Skin of body (tissue), 3 donors: ENCODE measurements at places on chromosomes 11 and 22. TPM values are rescaled to one million over a fixed set of nuclear protein-coding genes. Genes with fewer than 3 reads are reported as not detected.

The MFRP gene
- total RNA-seq = 0.10 TPM

The C11orf21 gene
- total RNA-seq = 2.0 TPM

The CRYBB2 gene
- not detected for total RNA-seq

The TNNI2 gene
- 322 TPM for total RNA-seq

The MN1 gene
- 7.4 TPM for total RNA-seq

The P2RY2 gene
- total RNA-seq = 3.1 TPM

The TM7SF2 gene
- total RNA-seq = 31.4 TPM

The OR8G5 gene
- not detected for total RNA-seq

The WNT7B gene
- total RNA-seq = 4.3 TPM

The OR51B4 gene
- not detected for total RNA-seq

The TRPM5 gene
- under 0.01 TPM for total RNA-seq

The SLC22A12 gene
- not detected for total RNA-seq

The APOC3 gene
- not detected for total RNA-seq

The C22orf31 gene
- total RNA-seq = 0.20 TPM

The CARD18 gene
- total RNA-seq = 37.0 TPM

The UCP3 gene
- total RNA-seq = 0.39 TPM

The DAGLA gene
- 1.1 TPM for total RNA-seq

The MALAT1 gene
- total RNA-seq = 23,607 TPM

The CRYBB3 gene
- not detected for total RNA-seq

The GPHA2 gene
- not detected for total RNA-seq

The CARD10 gene
- total RNA-seq = 3.3 TPM

The AQP11 gene
- 1.1 TPM for total RNA-seq

The IL18BP gene
- 3.7 TPM for total RNA-seq

The XKR3 gene
- total RNA-seq = not detected

The DDTL gene
- total RNA-seq = 0.20 TPM

The SLN gene
- 215 TPM for total RNA-seq

The DKK3 gene
- total RNA-seq = 67.7 TPM

The TMEM25 gene
- total RNA-seq = 8.1 TPM

The KIF18A gene
- 8.0 TPM for total RNA-seq

The ACRV1 gene
- not detected for total RNA-seq

The PDE3B gene
- 16.1 TPM for total RNA-seq

The BAIAP2L2 gene
- 0.59 TPM for total RNA-seq

The VSIG10L2 gene
- total RNA-seq = 0.39 TPM

The GLYATL1 gene
- 0.79 TPM for total RNA-seq

The E2F8 gene
- total RNA-seq = 2.7 TPM

The SCUBE1 gene
- total RNA-seq = 0.20 TPM

The ABTB2 gene
- total RNA-seq = 5.7 TPM

The MRGPRX4 gene
- not detected for total RNA-seq

The SCARF2 gene
- 10.3 TPM for total RNA-seq

The DDI1 gene
- total RNA-seq = not detected

The MS4A4A gene
- total RNA-seq = 13.8 TPM

The INSC gene
- 2.3 TPM for total RNA-seq

The CECR2 gene
- total RNA-seq = 2.8 TPM

The OR8A1 gene
- total RNA-seq = not detected

The IRAG1 gene
- 3.4 TPM for total RNA-seq

The C11orf24 gene
- 18.5 TPM for total RNA-seq

The ROBO4 gene
- total RNA-seq = 9.7 TPM

The HEPN1 gene
- not detected for total RNA-seq

The APOBEC3A gene
- total RNA-seq = 12.6 TPM

The GDPD4 gene
- 0.39 TPM for total RNA-seq

The MMP8 gene
- total RNA-seq = 8.4 TPM

The YPEL1 gene
- total RNA-seq = 5.8 TPM

The CASP5 gene
- 0.39 TPM for total RNA-seq

The MRGPRE gene
- not detected for total RNA-seq

The CHRM1 gene
- total RNA-seq = 0.69 TPM

The USP2 gene
- 7.0 TPM for total RNA-seq
